ELR (cell line): ENCODE measurements at places on chromosomes 4 and X.

DNA sequence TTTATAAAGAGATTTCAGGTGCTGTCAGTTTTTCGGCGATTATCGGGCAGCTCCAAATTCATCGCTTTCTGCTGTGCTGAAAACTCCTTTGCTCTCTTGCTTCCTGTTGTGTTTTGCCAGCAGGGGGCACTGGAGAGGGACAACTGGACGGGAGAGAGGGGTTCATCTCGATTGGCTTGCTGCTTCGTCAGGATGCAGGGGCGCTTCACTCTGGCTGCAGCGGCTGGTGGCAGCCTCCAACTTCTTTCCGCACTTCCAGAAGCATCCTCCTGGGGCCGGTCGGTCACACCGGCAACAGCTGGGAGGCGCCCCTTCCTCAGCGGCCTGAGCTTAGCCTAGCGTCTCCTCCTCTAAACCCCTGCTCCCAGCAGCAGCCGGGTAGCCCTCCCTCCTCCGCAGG, 29.5 kb downstream of the MSL3 start:
- peak; percentile 13 for DNase-seq

GRCh38 chr4:126269106-126269505, 954.4 kb downstream of the FAT4 start:
- DNase-seq = no peak

- DNase-seq = no peak
These were observed 67.8 kb upstream of the ETNPPL start for GRCh38 chr4:108830509-108831244.

GRCh38 chr4:31374256-31374960, 654.2 kb downstream of the PCDH7 start:
- no peak for DNase-seq

DNA sequence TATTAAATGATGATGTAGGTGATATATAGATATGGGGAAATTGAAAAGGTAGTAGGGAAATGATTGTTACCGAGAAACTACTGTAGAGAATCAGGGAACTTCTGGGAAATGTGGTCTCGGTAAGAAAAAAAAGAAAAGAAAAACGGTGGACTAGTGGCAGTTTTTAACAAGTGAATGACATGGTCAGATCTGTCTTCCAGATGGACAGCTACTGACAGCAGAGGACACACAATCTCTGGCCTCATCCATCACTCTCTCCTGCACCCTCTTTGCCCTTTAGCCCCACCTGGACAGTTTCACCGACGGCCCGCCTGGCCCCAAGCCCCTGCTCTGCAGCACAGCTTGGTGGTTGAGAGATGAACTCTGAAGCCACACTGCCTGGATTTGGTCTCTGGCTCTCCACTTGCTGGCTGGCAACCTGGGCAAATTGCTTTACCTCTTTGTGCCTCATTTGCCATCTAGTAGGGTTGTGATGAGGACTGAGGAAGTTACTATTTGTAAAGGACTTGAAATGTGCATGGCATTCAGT, 23.4 kb downstream of the RBM47 start:
- no peak for DNase-seq

DNA sequence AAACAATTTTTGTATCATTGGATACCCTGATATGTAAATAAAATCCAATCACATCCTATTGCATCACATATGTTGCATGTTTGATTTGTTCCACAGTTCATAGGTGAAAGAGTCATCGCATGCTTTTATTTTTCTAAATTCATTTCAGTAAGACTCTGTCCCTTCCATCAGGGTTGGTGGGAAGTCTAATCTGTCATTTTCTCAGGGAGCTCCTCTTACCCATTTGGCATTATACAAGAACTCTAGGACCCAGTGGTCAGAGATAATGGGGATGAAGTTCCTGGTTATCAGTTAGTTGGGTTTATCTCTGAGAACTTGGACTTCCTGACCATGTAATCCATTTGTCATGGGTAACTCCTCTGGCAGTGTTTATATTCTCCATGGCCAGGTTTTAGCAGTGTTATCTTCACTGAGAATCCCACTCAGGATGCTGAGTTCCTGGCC, 227.1 kb upstream of the JADE1 start:
- no peak for DNase-seq

GRCh38 chr4:168723569-168723968, 226.7 kb downstream of the PALLD start:
- no peak for DNase-seq

- DNase-seq = no peak
These were observed 27.0 kb upstream of the LNX1 start for GRCh38 chr4:53618321-53618720.

GRCh38 chr4:65747386-65747785, 77.1 kb upstream of the EPHA5 start:
- DNase-seq = peak; percentile 62

GRCh38 chr4:16271411-16271810, 45.1 kb upstream of the TAPT1 start:
- no peak for DNase-seq

DNA sequence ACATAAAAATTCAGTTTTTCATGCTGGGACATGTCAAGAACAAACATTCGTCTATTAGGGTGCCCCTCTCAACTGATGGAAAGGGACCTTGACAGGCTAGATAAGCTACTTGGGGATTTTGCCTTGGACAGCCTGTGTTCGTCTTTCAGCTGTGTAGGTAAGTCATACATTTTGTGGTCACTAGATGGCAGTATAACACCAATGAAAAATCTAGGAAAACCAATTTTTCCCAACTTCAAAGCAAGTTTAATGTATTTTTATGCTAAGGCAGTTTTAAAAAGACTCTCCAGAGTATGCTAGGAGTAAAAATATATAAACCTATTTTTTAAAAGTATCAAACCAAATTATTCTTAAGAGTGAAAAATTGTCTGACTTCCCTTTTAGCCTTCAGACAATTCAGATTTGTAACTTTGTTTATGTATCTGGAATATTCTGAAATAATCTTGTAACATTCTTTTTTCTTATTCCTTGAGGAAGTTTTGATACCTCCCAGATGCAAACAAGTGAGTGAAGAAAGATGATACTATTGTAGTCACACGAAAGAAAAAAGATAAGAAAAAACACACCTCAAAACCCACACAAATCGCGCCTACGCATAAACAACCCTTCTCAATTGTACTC, 158.3 kb downstream of the CPE start:
- DNase-seq = peak; percentile 46

- peak; percentile 63 for DNase-seq
These were observed 182.1 kb downstream of the SH3KBP1 start for GRCh38 chrX:19705196-19705769.

DNA sequence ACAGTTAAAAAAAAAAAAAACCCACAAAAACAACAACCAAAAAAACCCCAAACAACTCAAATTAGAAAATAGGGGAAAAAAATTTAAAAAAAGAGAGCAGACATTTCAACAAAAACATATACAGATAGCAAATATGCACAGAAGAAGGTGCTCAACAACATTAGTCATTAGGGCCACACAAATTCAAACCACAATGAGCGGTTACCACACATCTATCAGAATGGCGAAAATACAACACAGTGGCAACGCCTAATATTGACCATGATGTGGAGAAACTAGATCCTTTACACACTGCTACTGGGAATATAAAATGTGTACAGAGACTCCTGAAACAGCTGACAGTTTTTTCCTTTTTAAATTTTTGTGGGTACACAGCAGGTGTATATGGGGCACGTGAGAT, 19.4 kb downstream of the LYAR start:
- peak; percentile 60 for DNase-seq

DNA sequence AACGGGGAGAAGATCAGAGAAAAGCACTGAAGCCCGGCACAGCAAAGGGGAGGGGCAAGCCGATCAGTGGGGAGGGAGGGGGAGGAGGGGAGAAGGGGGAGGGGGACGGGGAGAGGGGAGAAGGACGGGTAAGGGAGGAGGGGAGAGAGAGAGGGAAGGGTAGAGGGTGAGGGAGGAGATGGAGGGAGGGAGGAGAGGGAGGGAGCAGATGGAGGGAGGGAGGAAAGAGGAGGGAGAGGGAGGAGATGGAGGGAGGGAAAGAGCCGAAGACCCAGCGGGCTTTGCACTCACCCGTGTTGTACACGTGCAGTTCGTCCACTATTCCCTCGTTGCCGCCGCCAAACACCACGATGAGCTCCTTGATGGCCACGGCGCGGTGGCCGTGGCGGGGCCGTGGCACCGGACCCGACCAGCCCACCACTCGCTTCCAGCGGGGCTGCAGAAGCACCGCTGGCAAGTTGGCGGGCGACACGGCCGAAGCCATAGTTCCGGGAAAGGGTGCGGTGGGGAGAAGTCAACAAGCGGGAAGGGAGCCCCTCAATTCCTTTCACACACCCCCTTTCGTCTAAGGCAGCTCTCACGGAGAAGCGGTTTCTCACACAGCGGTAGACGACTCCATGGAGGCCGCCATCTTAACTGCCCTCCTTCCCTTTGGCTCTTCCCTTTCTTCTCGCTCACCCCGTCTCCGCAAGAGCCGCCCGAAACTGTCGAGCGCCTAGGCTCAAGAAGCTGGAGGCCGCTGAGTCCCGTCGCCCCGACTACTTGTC, 1.1 kb downstream of the HCFC1 start:
- DNase-seq = peak; percentile 58

- peak; percentile 75 for DNase-seq
These were observed 6.8 kb upstream of the BCOR start for GRCh38 chrX:40104630-40104984.

GRCh38 chrX:52217494-52218160, 32.9 kb downstream of the MAGED4 start:
- DNase-seq = no peak
